ENCODE measurements at places on chromosomes 12 and 14.

DNA sequence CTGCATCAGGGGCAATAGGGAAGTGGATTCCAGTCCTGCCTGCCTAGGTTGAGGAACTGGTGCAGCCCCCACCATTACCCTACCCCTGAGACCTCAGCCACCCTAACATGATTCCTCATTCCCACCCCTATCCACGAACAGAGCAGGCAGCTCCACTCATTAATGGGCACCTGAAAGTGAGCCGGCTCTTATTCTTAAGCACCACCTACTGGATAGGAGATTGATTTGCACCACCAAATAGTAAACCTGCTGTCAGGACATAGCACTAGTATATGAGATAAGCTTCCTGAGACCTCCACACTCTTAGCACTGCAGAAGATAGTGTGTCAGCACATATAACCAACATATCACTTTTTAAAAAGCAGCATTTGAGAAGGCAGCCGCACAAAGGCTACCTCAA is 573.2 kb downstream of the SOX5 start:
- DNase-seq = no peak

DNA sequence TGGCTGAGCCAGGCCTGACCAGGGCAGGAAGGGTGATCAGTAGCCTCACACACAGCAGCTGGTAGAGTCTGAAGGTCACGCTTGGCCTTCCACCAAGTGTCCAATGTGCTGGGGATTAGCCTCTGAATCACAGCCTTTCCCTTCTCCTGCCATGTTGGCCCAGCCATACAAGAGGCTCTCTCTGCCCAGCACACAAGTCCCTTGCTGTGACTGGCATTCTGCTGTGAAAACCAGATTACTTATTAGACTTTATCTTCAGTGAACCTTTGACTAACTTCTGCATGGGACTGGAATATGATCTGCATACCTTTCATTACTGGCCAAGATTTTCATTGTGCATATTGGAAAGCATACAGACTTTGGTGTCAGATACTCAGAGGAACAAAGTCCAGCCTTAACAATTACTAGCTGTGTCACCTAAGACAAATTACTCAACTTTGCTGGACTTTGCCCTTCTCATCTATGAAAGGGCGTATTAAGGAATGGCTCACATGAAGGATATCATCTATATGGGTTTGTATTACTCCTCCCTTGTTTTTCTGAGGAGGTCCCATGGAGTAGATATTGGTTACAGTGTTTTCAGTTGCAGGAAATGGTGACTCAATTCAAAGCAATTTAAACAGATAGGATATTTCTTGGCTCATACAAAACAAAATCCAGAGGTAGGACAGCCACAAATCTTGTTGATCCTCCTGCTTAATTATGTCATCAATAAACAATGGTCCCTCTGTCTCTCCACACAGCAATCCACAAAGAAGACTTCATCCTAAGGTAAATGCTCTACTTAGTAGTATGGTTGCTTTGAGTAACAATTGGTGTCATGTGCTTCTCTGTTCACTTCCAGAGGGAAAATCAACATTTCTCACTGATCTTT is 99.6 kb downstream of the DYRK2 start:
- DNase-seq = no peak

DNA sequence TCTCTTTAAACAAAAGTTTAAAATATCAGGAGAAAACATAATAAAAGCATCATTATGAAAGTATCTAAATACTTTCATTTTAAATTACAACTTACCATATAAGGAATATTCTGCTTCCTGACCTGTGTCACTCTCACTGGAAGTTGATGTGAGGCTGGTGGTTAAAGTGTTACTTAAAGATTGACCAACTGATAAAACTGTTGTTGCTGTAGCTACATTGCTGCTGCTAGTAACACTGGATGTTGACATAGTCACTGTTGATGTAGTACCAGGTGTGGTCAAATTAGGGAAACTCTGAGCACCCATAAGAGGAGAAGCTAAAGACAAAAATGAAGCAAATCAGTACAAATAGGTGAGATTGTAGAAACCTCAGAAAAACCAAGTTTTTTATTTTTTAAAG is 79.9 kb downstream of the HECTD1 start:
- DNase-seq = peak; percentile 11

DNA sequence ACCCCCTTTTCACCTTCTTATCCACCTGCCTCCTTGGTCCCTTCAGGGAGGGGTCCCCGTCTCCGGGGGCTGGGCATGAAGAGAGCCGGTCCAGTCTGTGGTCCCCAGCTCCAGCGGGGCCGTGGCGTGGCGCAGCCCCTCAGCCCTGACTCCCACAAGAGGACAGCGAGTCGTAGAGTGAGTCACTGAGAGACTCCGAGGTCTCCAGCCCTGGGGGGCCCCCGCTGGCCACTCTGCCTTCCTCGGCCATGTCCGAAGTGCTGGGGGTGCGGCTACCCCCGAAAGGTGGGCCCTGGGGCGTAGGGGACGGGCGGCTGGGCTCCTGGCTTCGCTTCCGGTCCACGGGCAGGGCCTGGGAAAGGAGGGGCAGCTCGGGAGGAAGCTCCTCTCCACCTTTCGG is 36.5 kb downstream of the NCKAP5L start:
- DNase-seq = no peak

DNA sequence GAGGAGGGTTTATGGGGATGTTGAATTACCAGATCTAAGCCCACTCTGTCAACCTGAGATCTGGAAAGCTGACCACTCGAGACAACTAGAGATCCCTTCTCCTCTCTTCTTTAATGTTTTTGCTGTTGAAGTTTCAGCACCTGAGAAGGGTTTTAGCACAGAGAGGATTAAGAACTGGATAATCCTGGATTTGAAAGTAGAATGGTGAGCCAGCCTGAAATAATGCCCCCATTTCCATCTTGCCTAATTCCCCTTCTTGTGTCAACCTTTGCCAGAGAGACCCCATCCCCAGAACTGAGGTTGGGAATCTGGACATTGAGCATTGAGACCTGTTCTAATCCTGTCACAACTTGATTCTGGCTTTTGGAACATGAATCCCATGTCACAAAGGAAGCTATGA is 87.8 kb upstream of the RFLNA start:
- no peak for DNase-seq

DNA sequence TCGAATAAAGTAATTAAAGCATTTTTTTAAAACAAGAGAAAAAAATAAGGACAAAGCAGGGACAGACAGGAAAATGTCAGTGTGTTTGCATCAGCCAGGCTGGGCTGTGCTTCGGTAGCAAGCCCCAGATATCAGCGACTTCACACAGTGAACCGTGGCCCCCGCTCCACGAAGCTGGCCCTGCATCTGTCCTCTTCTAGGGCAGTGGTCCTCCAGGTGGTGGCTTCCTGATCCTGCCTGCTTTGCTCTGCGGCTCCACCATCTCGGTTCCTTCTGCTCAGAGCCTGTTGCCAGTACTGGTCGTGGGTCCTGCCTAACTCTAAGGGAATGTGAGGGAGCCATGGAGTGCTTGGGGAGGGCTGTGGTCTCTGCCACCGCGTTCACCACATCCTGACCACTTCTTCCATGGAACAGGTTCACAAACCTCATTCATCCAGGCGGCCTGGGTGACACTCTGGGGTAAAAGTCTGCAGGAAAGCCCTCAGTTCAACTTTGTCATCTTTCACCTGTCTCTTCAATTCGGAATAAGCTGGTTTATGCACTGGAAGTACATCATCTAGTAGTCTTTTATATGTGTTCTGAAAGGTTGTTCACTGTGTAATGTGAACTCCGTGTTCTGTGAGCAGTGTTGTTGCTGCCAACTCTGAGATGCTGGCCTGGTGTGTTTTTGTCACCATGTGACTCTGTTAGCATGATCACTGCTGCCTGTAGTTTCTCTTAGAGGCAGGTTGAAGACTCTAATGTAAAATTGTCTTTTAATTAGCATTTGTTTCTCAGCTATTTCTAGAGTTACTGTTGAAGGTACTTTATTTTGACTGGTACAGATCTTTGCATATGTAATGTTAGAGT is 47.9 kb downstream of the ANKRD9 start:
- DNase-seq = no peak

- no peak for DNase-seq
These were observed 11.3 kb upstream of the SMCO3 start for GRCh38 chr12:14825256-14825655.

DNA sequence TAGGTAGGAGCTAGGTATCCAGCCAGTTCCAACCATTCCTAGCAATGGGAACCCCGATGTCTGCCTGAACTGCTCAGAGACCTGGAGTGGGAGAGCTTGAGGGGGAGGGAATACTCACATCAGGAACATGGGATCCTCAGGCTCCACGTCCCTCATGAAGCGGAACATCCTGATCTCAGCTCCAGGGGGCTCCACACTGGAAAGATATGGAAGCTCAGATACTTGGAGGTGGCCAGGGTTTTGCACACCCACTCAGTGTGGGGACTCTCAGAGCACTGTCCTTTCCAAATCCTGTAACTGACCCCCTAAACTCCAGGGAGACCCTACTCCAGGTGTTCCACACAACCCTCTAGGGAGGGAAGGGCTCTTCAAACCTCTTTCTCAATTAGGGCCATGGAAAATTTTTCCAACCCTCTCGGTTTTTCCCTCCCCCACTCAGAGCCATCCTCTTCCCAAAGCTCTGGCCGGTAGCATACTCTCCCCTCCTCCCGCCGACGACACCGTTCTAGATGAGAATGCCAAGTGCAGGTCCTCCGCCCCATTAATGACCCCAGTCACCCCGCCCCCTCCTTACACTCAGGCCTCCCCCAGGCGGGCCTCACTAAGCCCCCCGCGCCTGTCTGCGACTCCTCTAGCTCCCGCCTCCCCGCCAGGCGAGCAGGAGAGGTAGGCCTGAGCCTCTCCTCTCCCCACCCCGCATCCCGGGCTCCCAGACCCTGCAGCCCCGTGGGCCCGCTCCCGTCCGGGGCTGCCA is 597 bp downstream of the MLF2 start:
- no peak for DNase-seq

- DNase-seq = no peak
These were observed 79.1 kb downstream of the HEATR5A start for GRCh38 chr14:31341280-31341679.

GRCh38 chr12:13247596-13247995 is 51.1 kb downstream of the EMP1 start:
- no peak for DNase-seq

DNA sequence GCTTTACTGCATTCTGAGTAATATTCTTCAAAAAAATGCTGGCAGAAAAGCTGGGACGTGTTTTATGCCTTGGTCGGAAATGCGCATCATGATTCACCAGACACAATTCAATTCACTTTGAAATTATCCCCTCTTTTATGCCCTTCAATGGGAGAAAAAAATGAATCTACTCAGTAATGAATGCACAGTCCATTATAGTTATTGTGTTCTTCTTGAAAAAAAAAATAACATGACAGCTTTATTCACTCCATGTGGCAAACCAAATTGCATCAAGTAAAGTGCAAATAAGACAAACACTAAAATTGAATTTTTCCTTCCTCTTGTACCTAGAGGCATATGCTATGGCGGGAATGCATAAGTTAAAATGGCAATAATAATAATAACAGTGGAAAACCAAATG is 159.4 kb upstream of the IFNG-AS1 start:
- no peak for DNase-seq

GRCh38 chr14:101223127-101223526 is 319.6 kb upstream of the RTL1 start:
- DNase-seq = no peak

DNA sequence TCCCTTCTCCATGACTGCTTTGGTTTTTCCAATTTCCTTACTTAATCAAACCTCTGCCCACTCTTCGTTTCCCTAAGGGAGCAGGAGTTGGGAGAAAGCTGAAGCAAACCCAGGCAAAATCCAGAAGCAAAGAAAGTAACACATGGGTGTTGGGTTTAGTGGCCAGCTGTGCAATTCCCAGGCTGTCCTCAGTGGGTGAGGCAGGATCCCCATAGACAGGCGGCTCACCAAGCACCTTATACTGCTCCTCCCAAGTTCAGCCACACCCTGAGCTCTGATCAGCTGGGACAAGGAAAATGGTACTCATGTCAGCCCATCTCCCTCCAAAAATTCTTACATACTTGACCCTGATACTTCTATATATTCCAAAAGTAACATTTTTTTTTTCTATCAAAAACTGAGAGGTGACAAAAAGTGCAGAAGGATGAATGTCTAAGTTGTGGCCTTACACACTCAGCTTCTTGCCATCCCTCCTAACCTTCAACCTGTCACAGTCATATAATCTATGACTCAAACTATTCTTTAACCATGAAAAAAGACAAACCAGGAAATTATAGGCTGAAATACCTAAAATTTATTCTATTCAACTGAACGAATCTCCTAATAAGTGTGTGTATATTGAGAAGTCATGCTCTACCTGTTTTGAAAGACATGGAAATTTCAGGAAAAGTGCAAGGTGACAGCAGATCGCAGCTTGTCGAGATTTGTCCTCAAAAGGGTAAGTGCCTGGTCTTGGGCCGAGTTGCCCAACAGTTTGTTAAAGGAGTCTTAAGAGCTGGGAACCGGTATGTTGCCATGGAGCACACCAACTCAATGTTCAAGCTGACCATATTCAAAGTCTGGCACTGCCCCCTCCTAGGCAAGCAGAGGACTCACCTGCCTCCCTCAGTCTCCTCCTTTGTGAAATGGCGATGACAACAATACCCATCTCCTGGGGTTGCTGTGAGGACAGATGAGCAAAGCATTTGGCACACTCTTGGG is 17.6 kb upstream of the ZFP36L1 start:
- DNase-seq = no peak

DNA sequence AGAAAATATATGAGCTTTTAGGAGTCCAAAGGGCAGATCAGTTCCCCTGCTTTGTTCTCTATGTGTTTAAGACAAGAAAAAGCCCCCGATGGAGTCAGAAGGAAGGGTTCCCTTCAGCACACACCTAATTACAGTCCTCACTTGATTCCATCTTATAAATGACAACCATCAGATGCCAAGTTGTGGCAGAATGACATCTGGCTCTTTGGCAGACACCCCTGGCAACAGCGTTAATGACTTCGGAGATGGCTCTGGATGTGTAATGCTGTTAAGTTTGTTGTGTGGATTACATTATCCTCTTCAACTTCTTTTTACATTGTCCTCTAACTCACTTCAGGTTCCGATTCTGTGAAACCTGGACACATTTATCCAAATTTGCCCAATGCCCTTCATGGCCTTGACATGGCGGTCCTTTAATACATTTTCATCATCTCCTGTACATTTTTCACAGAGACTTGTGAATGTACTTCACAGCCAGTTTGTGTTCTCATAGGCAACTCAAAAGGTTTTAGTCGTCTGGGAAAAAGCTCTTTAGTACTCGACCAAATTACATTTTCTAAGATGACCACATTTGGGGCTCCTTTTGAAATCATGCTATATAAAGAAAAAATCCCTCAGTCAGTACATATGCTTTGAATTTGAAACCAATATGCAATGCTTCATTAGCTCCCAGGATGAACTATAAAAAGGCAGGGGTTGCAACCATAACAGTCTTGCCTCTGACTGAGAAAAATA is 667.8 kb downstream of the NOVA1 start:
- no peak for DNase-seq

DNA sequence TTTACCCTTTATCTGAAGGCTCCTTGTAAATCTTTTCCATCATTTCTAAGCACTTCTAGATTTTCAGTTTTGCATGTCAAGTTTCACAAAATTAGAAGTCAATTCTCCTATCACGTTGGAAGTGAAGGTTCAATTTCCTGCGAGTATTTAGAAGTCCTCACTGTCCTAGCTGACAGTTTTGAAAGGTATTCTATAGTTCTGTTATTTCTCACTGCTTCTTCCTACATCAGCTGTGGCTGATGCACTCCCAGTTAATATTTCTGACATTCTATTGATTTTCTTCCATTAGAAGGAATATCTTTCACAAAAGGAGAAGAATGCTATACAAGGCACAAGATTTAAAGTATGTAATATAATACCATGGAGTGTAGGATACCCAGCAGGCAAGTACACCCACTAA is 15.8 kb upstream of the TMCC3 start:
- DNase-seq = no peak

- DNase-seq = peak; percentile 84
These were observed at the start of gene TMTC2 for GRCh38 chr12:82686168-82687020. TMTC2 (plus strand) TSS chr12:82686906.
